NCI-H2227 treated with DMSO at 0.1 percent for 48 hours (cell line): ENCODE measurements at places on chromosomes 7 and 10.

- no peak for DNase-seq
These were observed 42.3 kb downstream of the ARID5B start for GRCh38 chr10:61943674-61944378.

DNA sequence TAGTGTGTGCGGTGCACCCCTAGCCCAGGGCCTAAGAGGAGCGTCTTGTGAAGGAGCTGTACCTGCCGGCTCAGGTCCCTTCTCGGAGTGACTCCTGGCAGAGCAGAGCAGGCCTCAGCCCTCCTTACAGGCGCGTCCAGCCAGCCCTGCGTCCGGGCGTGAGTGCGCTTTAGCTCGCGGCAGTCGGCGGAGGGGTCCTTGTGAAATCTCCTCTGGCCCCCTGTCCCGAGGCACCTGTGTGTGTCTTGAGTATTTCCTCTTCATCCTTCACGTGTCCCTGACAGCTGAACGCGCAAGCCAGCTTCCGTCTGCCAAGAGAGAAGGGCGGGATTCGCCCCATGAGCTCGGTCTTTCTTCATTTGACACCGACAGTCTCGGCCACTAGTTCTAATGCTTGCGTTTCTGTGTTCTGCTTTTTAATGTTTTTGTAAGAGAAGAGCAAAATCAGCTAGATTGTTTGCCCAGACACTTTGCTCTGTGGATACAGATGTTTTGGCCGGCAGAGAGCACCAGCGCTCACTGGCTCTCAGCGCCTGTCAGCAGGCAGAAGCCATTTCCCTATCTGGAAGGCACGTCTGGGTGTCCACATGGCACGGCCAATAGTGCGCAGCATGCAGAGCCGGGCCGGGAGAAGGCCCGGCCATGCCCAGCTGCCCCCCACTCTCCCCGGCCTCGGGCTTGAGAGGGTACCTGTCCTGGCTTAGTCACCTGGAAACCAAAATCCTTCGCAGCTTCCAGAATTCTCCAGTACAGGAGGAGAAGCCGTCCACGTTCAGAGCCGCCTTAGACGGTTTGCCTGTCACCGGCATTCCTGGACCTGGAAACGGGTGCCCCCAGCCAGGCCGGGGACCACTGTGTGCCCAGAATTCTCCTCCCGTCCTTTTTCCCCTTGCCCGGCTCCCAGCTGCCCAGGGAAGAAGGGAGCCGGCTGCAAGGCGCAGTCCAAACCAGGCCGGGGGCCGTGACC is 7.0 kb downstream of the GET4 start:
- DNase-seq = no peak

DNA sequence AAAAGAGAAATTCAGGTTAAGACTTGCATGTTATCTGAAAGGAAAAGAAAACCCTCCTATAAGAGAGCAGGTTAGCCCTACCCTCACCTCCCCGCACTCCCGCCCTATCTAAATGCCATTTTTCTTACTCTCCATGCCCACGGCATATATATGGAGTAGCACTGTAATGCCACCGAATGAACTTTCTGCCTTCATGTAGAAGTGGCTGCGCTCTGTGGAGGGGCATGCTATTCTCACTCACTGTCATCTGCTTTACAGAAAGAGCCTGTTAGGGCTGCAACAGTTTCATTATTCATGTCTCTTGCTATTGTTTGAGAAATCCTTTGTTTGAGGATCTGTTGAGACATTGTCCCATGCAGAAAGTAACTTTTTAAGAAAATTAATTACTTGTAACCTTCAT is 1190.6 kb downstream of the SORCS1 start:
- no peak for DNase-seq

GRCh38 chr10:76492026-76492425 is 1060.6 kb downstream of the LRMDA start:
- DNase-seq = no peak

GRCh38 chr7:93171606-93172226 is 23.5 kb upstream of the SAMD9L start:
- no peak for DNase-seq

GRCh38 chr7:20404320-20404719 is 73.6 kb downstream of the ITGB8 start:
- no peak for DNase-seq
